ENCODE measurements at places on chromosomes 12 and 14. TPM values are rescaled to one million over a fixed set of nuclear protein-coding genes. Genes with fewer than 3 reads are reported as not detected.
A peak's percentile ranks its signal among the peaks of the same experiment; 100 is the strongest.

The RTL1 gene
- total RNA-seq: not detected

The SLC7A7 gene
- 22.5 TPM for total RNA-seq

The SLC25A21 gene
- total RNA-seq: 0.92 TPM

The KLRG1 gene
- 4.4 TPM for total RNA-seq

DNA sequence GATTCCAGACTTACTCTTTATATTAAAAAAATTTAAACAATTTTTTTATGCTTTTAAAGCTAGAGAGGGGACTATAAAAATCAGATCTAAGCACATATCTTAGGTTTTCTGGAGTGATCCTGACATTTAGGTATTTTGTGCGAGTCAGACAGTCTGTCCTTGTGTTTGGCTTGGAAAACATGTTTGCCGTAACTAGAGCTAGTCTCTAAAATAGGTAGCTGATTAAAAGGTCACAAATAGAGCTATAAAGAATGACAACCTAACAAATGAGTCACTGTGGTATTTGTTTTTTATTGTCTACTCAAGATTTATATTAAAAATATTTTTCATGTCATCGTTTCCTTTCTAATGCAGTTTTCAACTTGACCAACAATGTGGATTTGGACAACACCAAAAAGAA, 73.4 kb downstream of the MNAT1 start:
- H3K4me3 ChIP-seq: no peak overlapping the region
- DNase-seq: peak; percentile 47
- no peak overlapping the region for H3K27ac ChIP-seq
- H3K4me1 ChIP-seq: peaks cover 8% of the 10 kb centered on the region
- no peaks in the 10 kb centered on the region for H3K27me3 ChIP-seq

DNA sequence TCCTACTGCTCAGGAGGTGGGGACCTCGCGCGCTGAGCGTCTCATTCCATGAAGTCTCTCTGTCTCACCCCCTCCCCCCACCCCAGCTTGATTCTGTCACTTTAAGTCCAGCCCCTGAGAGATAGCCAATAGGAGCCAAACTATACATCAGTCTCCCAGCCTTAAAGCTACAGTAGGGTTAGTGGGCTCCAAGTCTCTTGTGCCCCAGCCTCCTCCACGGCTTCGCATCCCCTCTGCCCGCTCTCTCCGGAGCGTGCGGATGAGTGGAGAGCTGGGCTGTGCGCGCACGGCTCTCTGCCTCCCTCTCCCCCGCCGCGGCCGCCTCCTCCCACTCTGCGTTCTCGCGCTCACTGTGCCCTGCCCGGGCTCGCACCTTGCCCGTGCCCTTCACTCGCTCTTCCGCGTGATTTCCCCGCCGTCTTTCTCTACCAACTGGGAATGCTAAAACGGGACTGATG, at the start of gene ESRRB:
TSS of gene ESRRB (plus strand) at position 191 of the 458 bp plus-strand sequence. CDS start at position 456, 265 bp downstream.
- DNase-seq: peak; percentile 9
- peak within 1 kb of the TSS; percentile 21 for H3K4me3 ChIP-seq
- no peak within 1 kb of the TSS for H3K27ac ChIP-seq
- H3K27me3 ChIP-seq: peaks cover 68% of the 10 kb centered on the region
- no peaks in the 10 kb centered on the region for H3K36me3 ChIP-seq

DNA sequence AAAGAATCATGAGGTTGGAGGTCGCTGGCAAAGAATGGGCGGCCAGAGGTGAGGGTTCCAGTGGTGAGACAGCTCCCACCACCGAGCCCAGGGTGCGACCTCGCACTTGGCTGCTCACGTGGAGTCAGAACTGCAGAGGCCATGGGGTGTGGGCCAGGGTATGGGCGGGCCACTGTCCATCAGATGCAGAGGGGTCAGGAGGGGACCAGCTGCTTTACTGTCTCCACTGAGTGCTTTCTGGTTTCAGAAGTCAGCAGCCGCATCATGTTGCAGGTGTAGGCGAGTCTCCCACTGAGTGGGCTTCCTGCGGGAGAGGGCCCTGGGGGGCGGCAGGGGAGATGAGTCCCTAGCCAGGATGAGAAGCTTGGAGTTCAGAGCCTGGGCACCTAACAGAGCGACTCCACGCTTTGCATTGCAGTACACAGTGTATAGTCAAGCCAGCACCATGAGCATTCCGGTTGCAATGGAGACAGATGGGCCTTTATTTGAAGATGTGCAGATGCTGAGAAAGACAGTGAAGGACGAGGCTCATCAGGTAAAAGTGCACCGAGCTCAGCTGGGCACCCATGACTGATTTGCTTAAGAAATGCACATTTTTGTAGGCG, 46.9 kb upstream of the DYNC1H1 start:
- no peak overlapping the region for H3K4me3 ChIP-seq
- no peaks in the 10 kb centered on the region for H3K27me3 ChIP-seq
- peaks cover 5% of the 10 kb centered on the region for H3K36me3 ChIP-seq
- no peak overlapping the region for H3K27ac ChIP-seq

- DNase-seq: no peak
- H3K36me3 ChIP-seq: no peaks in the 10 kb centered on the region
- no peak overlapping the region for H3K27ac ChIP-seq
- no peaks in the 10 kb centered on the region for H3K27me3 ChIP-seq
- H3K4me3 ChIP-seq: no peak overlapping the region
These were observed 39.2 kb downstream of the PRIMA1 start for GRCh38 chr14:93749076-93749420.

The DEGS2 gene
- total RNA-seq: not detected

- H3K4me1 ChIP-seq: peaks cover 13% of the 10 kb centered on the region
- no peaks in the 10 kb centered on the region for H3K27me3 ChIP-seq
- H3K27ac ChIP-seq: no peak overlapping the region
- DNase-seq: peak; percentile 74
- no peak overlapping the region for H3K4me3 ChIP-seq
These were observed 27.4 kb downstream of the PCNX1 start for GRCh38 chr14:70934502-70935134.

The TRAF3 gene
- total RNA-seq: 25.6 TPM
